Cortex of kidney (tissue), 1 donor: ENCODE measurements at places on chromosomes 7 and 10.

DNA sequence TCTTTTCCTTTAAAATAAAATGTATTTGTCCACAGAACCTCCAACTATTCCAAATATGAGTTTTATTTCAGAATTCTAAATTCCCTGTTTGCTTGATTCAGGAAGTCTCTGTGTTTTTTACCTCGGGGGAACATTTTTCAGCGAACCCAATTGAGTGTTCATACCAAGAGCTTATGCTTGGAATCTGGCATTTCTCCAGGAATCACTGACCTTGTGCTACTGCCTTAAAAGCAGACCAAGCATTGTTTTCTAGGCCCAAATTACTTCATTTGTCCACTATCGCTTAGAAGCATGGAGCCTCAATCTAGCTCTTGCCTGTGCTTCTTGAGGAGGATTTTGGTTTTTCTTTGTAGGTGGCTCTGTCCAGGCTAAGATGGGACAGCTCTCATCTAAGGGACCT, 59.4 kb downstream of the EBLN1 start:
- no peak for DNase-seq

GRCh38 chr7:150727381-150727780, 9.8 kb upstream of the GIMAP5 start:
- DNase-seq = no peak

GRCh38 chr7:30681815-30682211, 443 bp downstream of the CRHR2 start:
- DNase-seq = no peak

- DNase-seq = no peak
Observed at GRCh38 chr10:79229830-79230327, 117.4 kb upstream of the PPIF start.

- no peak for DNase-seq
Observed at GRCh38 chr10:29392376-29393021, 103.6 kb downstream of the LYZL1 start.

GRCh38 chr7:110808361-110808760, 282.6 kb upstream of the LRRN3 start:
- no peak for DNase-seq
